ENCODE measurements at places on chromosomes 16 and 17.

DNA sequence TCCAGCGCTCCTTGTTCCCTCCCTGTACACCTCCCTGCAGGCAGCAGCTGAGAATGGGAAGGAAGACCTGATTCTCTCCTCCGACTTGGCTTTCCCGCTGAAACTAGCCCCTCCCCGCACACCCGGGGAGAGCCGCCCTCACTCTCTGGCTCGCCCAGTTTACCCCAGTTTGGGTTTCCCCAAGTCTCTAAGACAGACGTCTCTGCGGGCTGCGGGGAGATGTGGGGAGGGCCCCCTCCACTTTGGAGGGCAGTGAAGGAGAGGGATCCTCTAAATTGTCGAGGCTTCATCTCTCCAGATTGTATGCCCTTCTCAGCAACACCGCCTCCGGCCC, 797 bp downstream of the GRB7 start:
- no peak for DNase-seq

DNA sequence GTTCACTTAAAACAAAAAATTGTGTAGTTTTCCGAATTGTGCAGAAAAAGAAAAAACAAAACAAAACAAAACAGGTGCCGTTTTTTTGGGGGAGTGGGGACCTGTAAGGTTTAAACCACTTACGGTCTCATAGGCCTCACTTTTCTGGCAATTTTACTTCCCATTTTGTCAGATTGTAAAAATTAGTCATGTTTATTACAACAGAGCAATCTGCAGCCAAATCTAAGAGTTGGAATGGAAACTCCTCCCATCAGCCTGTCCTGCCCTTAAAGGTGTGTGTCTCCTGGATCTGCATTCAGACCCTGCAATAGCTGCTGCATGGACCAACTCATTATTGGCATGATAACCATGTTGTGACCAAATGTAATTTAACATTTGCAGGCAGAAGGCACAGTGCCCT, 8.2 kb upstream of the SALL1 start:
- no peak for DNase-seq

DNA sequence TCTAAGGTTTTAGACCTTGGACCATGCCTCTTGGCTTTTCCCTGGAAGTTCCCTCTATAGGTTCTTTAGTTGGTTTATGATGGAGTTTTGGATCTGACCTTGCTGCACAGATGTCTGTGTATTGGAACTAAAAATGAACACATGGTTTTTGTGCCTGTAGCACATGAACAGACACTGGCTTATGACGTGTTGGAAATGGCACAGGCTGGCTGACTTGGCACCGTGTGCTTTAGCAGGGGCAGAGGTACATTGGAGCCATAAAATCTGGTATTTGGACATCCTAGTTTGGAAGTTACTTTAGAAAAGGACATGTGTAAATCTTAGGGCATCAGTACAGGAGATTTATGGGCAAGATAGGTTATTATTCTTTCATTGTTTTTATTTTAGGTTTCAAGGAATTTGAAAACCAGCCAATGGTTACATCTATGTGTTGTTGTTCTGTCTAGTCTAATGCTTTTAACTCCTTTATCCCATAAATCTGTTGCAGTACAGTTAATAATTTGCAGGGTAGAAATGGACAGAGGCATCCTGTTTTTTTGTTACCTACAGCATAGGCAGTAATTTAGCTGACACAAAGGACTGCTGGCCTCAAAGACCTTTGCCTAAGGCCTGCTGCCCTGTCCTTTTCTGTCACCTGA, 6.0 kb downstream of the SOCS7 start:
- DNase-seq = no peak

DNA sequence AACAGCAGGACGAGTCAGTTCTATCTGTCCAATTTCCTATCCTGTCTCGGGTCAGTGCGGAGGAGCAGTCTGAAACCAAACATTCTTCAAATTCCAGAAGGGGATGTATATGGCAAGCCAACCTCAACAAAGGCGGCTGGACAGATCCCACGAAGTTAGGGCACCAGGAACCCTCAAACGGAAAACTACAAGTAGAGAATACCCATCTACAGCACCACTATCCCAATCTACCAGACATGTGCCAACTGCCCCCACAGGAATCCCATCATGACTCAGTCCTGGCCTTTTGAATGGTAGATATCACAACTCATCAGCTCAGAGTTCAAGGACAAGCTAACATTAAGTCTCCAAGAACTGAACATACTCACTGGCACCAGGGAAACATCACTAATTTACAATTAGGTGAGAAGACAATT, 2.3 kb downstream of the NAT9 start:
- peak; percentile 58 for DNase-seq

DNA sequence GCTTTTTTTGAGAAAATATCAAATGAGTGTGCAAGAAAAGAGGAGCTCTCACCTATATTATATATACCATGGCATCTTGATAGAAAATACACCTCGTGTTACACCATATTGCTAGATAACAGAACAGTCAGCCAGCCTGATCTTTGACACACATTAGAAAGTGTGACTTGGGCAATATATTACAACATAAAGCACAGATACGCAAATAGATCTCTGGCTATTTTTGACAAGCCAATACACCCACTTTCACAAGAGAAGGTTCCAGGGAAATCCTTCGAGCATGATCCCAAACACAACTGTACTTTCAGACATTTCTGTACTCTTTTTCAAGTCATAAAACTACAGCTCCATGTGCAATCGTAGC, 9.4 kb downstream of the GGA2 start:
- DNase-seq = no peak

DNA sequence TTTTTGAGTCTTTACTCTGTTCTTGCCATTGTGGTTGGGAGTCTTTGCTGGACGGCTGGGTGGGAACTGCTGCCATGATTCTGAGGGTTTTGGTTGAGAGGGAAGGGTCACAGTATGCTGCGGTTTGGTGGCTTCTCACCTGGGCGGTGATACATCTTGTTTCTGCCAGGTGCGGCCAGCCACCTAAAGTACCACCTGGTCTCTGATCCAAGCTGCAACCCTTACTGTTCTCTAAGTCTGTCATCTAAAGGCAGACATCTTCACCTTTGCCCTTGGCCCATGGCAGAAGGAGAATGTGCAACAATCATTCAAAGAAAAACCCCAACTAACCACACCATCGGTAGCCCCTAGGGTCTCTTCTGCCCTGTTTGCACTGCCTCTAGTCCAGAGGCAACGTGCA, 19.6 kb upstream of the MPO start:
- DNase-seq = no peak

GRCh38 chr16:89667633-89668032, 10.0 kb downstream of the SPATA33 start:
- no peak for DNase-seq

GRCh38 chr17:40247926-40248495, 28.9 kb downstream of the WIPF2 start:
- no peak for DNase-seq

DNA sequence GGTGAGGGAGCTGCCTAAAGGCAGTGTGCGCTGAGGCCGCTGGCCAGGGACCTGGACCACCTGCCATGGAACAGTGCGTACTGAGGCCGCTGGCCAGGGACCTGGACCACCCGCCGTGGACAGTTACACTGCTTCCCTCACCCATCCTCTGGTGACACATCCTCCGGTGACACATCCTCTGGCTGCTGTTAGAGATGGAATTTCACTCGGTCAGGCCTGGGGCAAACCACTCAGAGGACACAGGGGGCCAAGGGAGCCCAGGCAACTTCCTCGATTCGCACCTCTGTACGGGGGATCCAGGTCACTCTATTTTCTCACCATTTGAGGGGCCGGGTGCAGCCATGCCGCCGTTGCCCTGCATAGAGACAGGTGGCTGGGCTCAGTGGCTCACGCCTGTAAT, 32.4 kb upstream of the RPTOR start:
- peak; percentile 91 for DNase-seq

Measured in fibroblast of skin of back (primary cell).